ENCODE measurements at places on chromosomes 12 and 14.

GRCh38 chr12:42534184-42534838, 55.2 kb downstream of the PRICKLE1 start:
- DNase-seq, result no peak

DNA sequence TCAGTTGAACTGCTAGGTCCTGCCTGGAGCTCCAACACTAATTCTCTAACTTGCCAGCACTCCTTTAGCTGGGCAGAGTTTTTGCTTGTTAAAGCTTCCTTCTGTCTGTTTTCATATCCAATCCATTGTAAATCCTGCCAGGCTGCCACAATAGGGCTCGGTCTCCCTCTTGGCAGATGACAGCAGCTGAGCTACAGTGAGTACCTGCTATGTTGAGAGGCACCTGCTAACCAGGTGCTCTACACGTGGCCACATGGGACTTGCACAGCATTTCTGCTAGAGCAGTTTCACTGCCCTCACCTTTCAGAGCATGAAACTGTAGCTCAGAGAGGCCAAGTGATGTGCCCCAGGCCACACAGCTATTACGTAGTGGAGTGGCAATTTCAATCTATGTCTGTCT, 106.6 kb upstream of the NOS1 start:
- DNase-seq, result no peak

DNA sequence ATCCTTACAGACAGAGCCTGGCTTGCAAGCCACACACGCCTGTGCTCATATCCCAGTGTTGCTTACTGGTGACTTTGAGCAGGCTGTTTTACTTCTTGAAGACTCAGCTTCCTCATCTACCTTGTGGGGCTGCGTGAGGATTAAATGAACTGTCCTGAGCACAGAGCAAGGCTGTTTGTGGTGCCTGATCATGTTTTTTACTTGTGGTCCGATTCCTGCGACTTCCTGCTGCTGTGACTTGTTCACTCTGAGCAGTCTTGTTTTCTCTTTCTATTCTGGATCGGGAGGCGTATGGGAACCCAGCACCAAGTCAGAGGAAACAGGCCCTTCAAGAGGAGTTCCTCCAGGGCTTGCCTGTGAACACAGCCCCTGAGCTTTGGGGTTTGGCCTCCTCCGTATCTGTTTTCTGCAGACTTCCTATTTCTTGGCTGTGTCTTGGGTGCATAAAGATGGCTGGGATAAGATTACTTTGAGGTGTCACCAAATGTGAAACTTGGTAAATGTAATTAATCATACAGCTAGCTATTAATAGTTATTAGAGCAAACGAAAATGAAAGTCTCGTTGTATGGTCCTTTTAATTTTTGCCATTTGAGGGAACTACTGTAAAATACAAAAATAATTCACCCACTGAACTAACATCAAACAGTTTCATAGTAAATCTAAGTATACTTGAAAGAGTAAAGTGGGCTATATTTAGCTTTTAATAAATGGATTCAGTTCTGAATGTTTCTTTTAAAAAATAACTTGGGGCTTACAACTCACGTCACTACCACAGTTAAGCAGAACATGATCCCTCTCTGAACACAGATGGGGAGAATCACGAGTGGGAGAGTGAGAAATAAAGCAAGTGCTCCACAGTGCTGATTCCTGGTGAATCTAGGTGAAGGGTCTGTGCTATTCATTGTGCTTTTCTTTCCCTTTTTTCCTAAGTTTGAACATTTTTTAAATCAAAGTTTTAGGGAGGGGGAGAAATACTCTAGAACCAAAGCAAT, 251.5 kb downstream of the FOXN3 start:
- DNase-seq, result no peak

DNA sequence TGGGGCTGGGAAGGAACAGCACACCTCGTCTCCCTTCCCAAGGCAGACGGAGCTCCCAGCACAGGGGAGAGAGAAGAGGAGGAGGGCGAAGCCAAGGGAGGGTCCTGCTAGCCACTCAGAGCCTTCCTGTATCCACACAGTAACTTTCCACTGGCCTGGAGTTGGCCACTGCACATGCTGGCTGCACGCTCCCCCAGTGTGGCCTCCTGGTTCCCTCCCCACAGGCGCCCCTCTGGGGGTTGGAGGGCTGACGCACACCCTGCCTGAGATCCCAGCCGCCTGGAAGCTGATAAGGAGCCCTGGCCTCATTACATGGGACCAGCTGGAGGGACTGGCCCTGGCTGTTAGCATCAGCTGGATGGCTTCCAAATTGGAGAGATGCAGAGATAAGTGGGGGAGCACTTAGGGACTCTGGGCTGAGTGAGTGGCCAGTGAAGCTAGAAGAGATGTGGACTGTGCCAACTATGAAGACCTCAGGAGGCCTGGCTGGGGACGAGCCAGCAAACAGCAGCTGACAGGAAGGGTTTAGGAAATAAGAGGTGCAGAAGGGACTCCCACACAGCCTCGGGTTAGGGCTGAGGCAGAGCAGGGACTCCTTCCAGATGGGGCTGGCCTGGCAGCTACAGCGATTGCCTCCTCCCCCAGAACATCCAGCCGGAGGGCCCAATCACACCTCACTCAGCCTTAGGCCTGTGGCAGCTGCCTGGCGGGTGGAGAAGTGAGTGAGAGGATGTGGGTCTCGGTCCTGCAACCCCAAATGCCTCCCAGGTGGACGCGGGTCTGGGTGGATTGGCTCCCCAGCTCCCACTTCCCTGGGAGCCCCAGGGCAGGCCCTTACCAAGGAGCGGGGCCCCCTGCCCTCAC, 26.3 kb upstream of the BCDIN3D start:
- DNase-seq, result peak; percentile 96

DNA sequence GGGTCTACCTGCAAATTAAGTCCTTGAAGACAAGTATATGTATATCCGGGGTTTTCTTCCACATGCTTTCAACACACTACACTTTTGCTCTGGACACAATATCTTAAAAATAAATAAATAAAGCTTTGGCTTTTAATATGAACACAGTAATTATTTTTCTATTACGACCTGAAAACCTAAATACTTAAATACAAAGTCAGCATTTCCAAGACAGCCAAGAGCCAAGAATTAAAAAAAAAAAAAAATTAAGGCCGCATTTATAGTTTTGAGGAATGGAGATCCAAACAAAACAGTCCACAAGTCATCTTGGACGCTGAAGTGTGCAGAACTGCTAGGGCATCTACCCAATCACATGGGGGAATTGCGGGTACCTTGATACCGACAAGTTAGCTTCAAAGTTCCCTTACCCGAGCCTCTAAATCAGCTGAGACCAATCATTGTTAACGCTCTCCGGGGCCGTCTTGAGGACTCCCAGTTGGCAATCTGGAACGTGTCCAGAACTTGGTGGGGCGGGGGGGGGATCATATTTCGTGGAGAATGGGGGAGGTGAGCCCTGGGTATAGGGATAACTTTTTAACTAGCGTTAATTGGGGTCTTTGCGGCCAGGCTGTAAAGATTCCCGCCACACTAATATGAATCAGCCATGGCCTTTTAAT, 731 bp upstream of the PCNX4 start:
- peak; percentile 67 for DNase-seq

DNA sequence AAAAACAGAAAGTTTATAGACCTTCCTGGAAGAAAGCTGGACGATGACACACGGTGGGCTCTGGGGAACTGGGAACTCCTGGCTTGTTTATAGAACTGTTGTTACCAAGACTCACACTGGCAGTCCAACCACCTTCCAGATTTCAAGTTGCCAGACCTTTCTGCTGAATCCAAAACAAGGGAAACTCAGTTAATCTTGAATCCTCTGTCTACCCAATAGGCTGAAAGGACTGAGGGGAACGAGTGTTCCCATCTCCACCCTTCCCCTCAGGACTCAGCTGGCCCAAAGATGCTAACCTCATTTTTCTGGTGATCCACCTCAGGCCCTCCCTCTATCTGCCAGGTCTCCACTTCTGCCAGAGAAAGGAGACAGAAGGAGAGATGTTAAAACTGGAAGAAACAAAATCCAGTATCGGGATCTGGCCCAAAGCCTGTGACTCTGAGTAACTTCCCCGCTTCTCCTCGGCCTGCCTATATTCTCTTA, 231.4 kb downstream of the ANO2 start:
- no peak for DNase-seq

All from EL (cell line).